Sciatic nerve (tissue), 2 donors: ENCODE measurements at places on chromosomes 7 and 10.

DNA sequence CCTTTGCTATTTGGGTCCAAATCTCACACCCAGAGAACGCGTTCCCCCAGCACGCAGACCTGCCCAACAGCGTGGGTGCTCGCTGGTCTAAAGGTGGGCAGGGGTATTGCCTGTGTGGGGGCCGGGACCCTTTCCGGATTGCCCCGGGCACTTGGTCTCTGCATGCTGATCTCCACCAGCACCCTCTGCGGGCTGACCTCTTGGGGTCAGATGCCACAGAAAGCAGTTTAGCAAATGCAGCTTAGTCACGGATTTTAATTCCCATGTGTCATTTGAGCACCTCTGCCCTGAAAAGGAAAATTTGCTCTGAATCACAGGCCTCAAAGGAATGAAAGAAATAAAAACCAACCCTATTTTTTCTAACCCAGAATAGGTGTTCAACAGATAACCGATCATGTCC, 46.7 kb downstream of the PKD1L1 start:
- DNase-seq, result no peak

GRCh38 chr10:110858297-110858934, 13.3 kb upstream of the PDCD4 start:
- DNase-seq, result no peak

GRCh38 chr7:115267503-115267902, 345.6 kb downstream of the MDFIC start:
- DNase-seq, result no peak

GRCh38 chr7:121273467-121274167, 55.2 kb upstream of the WNT16 start:
- no peak for DNase-seq

DNA sequence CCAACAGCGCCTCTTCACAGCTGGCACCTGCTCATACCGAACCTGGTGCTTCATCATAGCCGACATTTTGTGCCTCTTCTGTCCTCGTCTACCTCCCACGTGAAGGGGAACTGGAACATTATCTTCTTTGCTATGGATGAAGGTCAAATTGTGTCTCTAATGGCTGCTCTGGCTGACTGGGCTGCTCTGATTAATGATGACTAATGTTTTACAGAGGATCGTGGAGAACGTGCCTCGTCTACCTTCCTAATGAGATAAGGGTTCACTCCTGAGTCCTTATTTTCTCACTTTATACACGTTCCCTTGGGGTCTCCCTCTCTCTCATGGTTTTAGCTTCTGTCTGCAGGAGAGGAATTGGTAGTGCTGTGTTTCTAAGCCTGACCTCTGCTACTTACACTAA, 420.3 kb downstream of the PHTF2 start:
- DNase-seq, result no peak

- peak; percentile 73 for DNase-seq
Observed at GRCh38 chr7:38796626-38797501, 112.1 kb downstream of the VPS41 start.
